Esophagus squamous epithelium (tissue), 5 donors: ENCODE measurements at places on chromosomes 6 and 20. TPM values are rescaled to one million over a fixed set of nuclear protein-coding genes. Genes with fewer than 3 reads are reported as not detected.

GRCh38 chr6:168014428-168014827 is 17.0 kb downstream of the KIF25 start:
- no peaks in the 10 kb centered on the region for H3K27me3 ChIP-seq
- no peak overlapping the region for H3K4me3 ChIP-seq
- H3K36me3 ChIP-seq: no peaks in the 10 kb centered on the region
- no peak overlapping the region for H3K27ac ChIP-seq
- DNase-seq: no peak

TULP1 gene
- total RNA-seq: not detected

BHLHE23 gene
- not detected for total RNA-seq

DNA sequence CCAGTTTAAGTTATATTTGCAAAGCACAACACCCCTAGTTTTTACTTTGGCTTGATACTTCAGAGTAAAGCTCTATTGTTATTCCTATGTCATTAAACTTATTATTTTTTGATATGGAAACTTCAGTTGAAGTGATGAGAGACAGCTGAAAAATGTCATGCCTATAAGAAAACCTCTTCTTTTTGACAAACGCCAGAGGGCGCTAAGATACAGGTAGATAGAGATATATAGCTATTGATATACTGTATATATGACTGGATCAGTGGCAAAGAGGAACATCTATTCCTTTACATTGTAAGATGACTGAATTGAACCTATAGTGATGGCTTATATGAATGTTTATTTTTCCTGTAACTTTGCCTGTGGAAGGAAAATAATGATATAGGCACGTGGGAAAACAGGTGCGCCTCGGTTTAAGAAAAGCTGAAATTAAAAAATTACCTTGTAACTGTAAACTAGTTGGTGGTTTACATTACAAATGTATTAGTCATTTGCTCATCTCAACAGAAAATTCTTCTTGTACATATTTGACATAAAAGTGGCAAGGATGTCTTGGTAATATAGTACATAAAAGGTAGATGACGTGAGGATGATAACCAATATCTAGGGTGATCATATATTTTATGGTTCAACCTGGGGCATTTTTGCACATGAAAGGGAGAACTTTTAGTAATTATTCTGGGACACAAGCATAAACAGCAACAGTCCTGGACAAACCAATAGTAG is 74.1 kb downstream of the LAMA4 start:
- no peak for DNase-seq
- H3K36me3 ChIP-seq: no peaks in the 10 kb centered on the region
- H3K27ac ChIP-seq: no peak overlapping the region
- no peaks in the 10 kb centered on the region for H3K4me1 ChIP-seq
- no peaks in the 10 kb centered on the region for H3K27me3 ChIP-seq

- no peak overlapping the region for H3K27ac ChIP-seq
- H3K4me3 ChIP-seq: no peak overlapping the region
- H3K4me1 ChIP-seq: no peaks in the 10 kb centered on the region
- no peaks in the 10 kb centered on the region for H3K36me3 ChIP-seq
- DNase-seq: no peak
- H3K27me3 ChIP-seq: no peaks in the 10 kb centered on the region
Measured at GRCh38 chr20:9867196-9867980, 28.5 kb upstream of the PAK5 start.

SYTL3 gene
- 1.6 TPM for total RNA-seq

ZSCAN16 gene
- total RNA-seq: 4.4 TPM
